Left hindlimb (tissue), 1 donor: ENCODE measurements at places on chromosomes 12 and 14.
A peak's percentile ranks its signal among the peaks of the same experiment; 100 is the strongest.

- DNase-seq = no peak
Observed at GRCh38 chr12:75589801-75590200, 78.4 kb upstream of the KRR1 start.

DNA sequence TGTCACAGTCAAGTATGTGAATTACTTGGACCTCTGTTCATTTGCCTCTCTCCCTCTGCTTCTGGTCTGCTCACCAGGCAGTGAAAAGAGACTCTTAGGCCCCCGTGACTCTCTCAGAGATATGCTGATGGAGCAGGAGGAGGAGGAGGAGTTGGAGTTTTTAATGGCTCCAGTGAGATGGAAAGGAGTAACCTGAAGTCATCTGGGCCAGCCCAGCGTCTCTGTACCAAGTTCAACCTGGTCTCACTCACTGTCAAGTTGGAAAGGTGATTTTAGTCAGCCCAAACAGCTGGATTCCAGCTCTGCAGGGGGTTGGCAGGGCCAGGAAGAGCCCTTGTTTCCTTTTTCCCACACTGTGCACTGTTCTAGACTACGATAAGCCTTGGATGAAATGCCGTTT is 48.6 kb downstream of the SH2B3 start:
- DNase-seq = no peak

- peak; percentile 2 for DNase-seq
Observed at GRCh38 chr14:104227806-104228205, 89.4 kb downstream of the KIF26A start.

DNA sequence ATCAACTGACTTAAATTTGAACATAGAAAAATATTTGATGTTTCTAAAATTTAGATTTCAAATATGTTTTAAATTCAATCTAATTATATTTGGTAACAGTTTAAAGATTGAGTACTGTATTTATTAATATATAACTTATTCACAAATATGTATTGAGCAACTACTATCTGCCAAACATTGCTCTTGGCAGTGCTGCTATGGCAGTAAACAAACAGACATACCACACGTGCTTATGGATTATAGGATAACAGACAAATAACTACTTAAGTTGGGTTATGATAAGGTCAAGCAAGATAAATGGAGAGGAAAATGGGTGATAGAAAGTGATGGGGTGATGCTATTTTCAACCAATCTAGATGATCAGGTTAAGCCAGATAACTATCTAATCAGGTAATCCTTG is 538.1 kb downstream of the C12orf50 start:
- no peak for DNase-seq

GRCh38 chr14:84197704-84198103 is 1332.2 kb upstream of the FLRT2 start:
- DNase-seq = no peak
